Stimulated activated CD8-positive, alpha-beta memory T cell treated with anti-CD3 and anti-CD28 coated beads, Interleukin-12 subunit alpha, Interleukin-12 subunit beta, amount 100 ng/mL, for 4 hours (primary cell): ENCODE measurements at places on chromosomes 4 and X.

- no peak for DNase-seq
Observed at GRCh38 chr4:156313497-156313896, 359.8 kb upstream of the CTSO start.

DNA sequence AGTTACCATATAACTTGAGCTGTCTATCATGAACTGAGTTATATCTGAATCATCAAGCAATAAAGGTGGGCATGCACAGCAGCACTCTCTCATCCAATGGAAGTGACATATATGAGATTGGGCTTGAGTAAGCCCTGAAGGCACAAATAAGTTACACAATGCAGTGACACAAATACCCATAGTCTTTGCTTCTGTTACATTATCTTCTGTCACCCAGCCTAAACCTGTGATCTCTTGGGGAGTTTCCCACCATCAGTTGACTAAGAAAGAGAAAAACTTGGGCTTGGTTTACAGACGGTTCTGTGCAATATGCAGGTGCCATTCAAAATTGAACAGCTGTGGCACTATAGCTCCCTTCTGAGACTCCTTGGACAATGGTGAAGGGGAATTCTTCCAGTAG lies 138.8 kb upstream of the IL15 start:
- DNase-seq = no peak

DNA sequence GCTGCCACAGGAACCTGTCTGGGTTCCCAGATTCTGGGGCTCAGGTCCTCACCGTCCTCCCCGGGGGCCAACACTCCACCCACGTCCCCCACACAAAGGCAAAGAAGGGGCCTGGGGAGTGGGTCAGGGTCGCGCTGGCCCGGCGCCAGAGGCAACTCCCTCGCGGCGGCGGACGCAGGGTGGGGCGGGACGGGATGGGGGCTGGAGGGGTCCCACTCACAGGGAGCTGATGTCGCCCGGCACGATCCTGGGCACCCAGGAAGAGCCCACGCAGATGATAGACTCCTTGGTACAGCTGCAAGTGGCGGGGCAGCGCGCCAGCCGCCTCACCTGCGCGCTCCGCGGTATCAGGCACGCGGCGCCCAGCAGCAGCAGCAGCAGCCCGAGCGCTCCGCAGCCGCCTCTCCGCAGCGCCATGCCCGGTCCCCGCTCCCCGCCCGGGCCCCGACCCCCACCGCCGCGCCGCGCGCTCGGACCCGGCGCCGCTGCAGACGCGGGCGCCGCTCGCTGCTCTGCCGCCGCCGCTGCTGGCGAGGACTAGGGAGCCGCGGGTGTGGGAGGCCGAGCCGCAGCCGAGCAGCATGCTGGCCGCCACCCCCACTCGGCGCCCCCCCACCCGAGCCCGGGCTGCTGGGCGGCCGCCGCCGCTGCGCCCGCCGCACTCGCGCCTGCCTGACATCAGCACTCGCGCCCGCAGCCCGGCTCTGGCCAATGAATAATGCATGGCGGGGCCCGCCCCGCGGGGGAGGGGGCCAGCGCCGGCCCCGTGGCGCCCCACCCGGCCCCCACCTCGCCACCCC lies at the start of gene LGI2:
TSS of gene LGI2 (minus strand) at position 670 of the 800 bp plus-strand sequence. CDS start at position 417, 253 bp downstream.
- DNase-seq = no peak

- no peak for DNase-seq
Observed at GRCh38 chr4:15234116-15234855, 193.5 kb upstream of the C1QTNF7 start.

DNA sequence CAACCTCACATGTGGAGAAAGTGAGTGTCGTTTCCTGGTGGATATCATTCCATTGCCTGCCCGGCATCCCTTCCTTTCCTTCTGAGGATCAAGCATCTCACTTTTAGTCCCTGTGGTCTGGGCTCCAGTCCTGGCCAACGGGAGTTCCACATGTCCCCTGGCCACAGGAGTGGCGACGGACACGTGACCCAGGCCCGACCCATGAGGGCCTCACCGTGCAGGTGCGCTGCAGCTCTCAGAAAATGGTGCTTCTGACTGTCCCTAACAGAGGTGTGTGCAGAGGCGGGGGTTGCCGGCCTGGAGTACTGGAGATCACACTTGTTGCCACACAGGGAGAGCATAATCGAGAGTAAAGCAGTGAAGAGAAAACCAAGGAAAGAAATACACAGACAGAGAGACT lies 476.9 kb upstream of the FRG1 start:
- no peak for DNase-seq

DNA sequence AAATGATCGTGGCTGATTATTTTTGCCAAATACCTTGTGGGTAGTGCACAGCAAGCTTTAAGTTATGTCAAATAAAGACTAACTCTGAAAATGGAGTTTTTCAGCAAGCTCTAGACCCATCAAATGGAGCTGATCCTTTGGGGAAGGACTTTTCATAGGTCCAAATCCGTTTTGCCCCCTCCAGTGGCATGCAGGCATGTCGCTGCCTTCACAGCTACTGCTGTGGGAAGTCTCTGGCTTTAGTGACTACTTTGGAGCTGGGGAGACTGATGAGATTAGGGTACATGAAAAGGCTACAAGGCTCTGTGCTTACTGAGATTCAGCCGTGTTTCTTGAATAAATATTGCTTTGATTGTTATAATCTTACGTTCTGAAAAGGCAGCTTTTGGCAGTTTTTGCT lies 106.6 kb upstream of the HS3ST1 start:
- DNase-seq = no peak

DNA sequence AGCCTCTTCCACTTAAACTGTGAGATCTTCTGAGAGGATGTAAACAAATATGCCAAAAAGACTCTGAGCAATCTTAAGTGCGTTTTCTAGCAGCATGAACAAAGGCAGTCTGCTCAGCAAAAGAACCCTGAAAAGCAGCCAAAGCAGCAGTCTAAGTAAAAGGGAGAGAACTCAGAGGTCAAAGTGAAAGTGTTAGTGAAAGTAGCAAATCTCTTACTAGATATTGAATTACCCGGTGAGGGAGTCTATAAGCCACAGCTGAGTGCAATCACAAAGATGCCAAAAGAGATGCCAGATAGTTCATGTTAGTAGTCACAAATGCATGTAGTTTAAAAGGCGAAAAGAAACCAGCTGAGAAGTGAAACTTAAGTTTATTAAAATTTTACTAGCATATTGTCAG lies 7.9 kb upstream of the GNRHR start:
- DNase-seq = no peak

- no peak for DNase-seq
Observed at GRCh38 chr4:3374667-3375066, 67.1 kb upstream of the HGFAC start.

DNA sequence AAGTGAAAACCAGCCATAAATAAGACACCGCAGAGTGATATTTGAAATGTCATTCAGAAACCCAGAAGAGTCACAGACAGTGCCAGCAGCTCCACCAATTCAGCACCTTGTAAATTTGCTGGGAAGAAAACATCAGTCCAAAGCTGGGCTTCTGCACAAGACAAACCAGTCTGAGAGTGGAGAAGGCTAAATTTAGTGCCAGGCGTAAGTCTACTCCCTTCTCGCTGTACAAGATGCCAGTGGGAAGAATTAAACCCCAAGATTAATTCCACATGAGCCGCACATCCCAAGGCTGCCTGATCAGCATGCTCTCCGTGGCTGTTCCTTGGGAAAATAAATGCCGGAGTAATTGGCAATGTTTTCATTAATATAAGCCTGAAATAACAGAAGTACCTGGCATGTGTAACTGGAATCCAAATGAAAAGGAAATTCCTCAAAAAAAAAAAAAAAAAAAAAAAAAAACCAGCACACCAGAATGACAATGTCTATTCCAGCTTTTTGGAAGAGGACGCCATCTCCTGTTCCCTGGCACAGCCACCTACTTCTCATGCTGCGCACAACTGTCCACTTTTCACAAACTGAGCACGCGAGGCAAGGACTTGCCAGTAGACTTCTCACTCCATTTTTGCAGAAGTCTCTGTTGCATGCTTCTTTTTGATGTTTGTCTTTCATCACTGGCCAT lies 95.5 kb downstream of the NSUN7 start:
- no peak for DNase-seq

DNA sequence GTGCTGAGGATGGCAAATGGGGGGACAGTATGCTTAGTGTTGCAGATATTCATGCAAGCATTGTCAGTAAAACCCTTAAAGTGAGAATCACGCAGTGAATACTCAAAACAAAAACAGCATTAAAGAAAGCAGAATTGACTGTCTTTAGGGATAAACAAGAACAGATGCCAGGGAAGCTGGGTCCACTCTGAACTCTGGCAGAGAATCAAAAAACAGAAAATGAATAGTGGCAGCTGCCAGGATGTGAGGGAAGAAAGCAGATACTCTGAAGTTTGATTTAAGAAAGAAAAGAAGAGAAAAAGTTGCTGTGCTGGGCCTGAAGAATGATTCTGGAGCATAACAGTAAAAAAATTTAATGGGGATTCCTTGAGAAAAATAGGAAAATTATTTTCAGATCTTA lies 131.5 kb downstream of the GABRA2 start:
- no peak for DNase-seq

DNA sequence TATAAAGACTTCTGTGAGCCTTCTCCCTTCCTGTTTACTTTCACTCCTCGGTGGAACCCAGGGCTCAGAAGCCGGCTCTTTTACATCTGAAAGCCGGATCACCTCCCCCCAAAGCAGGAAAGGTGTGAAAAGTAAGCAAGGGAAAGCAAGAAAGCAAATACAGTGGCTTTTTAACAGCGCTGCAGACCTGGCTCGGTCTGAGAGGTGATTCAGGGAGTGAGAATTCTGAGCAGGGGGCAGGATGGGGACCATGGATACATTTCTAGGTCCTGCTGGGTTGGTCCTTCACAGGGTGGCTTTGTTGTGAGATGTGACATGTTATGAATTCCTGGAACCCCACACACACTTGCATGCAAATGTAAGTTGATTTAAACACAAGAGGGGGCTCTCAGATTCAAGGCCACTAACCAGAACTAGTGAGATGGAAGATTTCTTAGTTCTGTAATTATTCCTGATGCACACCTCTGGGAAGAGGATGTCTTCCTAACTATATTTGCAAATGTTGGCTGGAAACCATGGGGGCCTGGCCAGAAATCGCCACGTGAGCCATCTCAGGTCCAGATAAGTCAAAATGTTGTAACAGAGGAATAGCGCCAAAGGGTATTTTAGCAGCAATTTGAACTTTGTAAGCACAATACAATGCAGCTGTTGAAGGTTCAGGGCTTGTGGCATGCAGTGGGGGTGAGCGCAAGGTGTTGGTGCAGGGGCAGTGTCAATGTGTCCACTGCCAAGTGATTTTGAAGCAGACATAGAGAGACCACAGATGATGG lies 670.1 kb upstream of the LCORL start:
- DNase-seq = no peak

- DNase-seq = no peak
Observed at GRCh38 chr4:71338846-71339593, at the start of gene SLC4A4. Gene SLC4A4 (plus strand): TSS chr4:71339020.

DNA sequence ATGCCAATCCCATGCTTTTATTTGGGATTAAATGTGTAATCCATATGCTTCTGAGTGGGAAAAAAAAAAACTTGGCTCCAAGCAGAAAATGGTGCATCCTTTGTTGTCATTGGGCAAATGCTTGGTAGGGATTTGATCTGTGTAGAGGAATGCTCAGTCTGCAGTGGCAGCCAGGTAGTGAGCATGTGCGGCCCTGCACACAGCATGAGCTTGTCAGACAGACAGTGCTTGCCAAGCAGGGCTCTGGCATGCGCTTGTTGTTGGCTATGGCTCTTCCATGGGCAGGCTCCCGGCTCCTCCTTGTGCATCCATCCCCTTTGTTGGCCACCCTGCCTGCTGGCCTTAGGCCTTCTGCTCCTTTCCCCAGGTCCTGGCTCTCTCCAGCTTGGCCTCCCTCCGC lies 130.3 kb downstream of the GPR143 start:
- no peak for DNase-seq

DNA sequence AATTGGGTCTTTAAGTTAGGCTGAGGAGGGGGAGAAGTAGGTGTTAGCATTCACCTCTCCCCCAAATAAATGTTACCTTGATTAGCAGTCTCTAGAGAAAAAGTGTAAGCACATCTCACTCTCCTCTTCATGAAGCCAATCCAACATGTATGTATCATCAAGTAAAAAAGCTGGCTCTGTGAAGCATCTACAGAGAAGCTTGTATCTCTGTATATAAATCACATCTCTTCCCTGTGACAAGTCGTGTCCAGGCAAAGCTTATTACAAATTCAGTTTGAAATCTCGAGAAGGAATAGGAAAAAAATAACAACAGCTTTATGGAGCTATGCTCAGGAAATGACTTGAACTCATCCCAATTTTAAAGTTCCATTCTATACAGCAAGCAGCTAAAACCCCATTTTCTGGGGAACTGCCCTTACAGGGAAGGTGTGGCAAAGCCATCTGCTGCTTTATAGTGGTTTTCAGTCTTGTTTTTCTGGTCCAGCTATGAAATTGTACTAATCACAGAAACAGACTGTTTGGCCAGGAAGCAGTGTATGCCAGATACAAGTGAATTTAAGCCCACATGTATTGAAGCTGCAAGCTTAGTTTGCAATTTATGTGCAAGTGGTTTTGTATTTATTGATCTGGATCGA lies 313.3 kb upstream of the NOCT start:
- DNase-seq = no peak

- no peak for DNase-seq
Observed at GRCh38 chr4:186534056-186534455, 21.3 kb downstream of the MTNR1A start.
